ENCODE measurements at places on chromosomes 6 and 20.

DNA sequence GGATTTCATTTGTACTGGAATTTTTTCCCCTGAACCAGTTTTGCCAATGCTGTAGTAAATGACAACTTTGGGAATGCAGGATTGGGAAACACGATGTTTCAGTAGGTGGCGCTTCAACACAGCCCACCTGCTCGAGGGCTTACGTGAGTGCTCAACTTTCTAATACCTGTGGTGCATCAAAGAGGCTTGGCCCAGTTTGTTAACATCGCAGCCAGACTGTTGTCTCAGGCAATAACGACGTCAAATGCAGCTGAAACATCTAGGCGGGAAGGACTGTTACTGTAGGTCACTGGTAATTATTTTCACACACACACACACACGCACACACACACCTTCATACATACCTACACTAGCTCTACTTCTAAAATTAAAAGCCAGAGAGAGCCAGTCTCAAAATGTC lies 815.5 kb upstream of the SLC35B3 start:
- peak; percentile 33 for DNase-seq

DNA sequence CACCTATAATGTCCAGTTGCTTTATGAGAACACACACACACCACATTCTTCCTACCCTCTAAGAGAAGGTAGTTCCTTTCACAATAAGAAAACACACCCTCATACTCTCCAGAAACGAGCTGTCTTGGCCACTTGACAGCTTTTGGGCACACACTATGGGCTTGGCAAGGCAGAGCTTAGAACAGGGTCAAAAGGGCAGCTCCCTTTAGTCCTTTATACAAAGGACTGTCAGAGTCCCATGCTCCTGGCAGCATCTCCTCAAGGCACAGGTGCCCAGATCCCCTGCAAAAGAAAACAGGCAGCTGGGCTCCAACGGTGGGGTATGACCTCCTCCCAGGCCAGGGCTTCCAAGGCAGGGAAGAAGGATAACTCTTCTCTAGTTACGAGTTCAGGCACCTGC lies 4.9 kb upstream of the LYRM2 start:
- no peak for DNase-seq

- DNase-seq, result no peak
Observed at GRCh38 chr20:38229376-38230252, 30.9 kb downstream of the KIAA1755 start.

- peak; percentile 55 for DNase-seq
Observed at GRCh38 chr6:36724514-36725390, 27.1 kb downstream of the RAB44 start.

DNA sequence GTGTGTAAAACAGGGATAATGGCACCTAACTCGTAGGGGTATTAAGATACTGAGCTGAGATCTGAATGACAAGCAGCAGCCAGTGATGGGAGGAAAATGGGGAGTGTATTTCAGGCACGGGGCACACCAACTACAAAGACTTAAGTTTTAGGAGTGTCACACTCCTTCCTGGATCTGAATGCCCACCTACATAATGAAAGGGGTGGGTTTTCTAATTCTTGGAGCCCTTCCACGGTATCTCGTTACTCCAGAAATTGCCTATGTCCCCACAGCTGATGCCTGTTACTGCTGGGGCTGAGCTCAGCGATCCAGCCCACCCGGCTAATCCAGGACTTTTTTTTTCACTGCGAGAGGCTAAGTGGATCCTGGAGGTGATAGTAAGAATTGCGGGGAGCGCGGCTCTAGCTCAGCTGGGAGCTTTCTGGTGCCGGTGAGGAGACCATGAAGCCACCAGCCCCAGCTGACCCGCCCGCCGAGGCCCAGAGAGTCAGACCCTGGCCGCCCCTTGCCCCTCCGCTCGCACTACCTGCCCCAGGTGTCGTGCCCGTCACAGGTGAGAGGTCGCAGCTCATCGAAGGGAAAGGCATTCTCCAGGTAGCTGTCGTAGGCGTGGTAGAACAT lies 727 bp downstream of the EDEM2 start:
- peak; percentile 17 for DNase-seq

GRCh38 chr20:23245553-23246181 lies 104.9 kb upstream of the NXT1 start:
- DNase-seq, result peak; percentile 42

DNA sequence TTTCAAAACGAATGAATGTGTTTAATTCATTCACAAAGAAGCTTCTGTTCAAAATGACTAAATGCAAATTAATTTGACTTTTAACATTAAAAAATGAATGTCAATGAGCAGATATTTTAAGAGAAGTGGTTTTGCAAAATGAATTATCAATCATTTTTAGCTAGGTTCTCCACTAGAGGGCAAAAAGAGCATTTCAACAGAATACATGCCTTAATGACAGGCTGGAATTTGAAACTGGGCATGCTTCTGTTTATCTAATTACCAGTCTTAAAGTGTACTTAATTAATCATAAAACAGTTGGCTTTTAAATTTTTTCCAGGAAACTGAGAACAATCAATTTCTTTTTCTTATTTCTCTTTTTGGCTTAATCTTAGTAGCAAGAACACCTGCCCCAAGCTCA lies 63.8 kb upstream of the TINAG start:
- peak; percentile 28 for DNase-seq

- DNase-seq, result peak; percentile 67
Observed at GRCh38 chr20:49484180-49485140, 2.0 kb upstream of the KCNB1 start.

- peak; percentile 57 for DNase-seq
Observed at GRCh38 chr6:160455541-160456213, 107.5 kb downstream of the SLC22A3 start.

GRCh38 chr6:158161566-158162254 lies 6.4 kb downstream of the SERAC1 start:
- no peak for DNase-seq

DNA sequence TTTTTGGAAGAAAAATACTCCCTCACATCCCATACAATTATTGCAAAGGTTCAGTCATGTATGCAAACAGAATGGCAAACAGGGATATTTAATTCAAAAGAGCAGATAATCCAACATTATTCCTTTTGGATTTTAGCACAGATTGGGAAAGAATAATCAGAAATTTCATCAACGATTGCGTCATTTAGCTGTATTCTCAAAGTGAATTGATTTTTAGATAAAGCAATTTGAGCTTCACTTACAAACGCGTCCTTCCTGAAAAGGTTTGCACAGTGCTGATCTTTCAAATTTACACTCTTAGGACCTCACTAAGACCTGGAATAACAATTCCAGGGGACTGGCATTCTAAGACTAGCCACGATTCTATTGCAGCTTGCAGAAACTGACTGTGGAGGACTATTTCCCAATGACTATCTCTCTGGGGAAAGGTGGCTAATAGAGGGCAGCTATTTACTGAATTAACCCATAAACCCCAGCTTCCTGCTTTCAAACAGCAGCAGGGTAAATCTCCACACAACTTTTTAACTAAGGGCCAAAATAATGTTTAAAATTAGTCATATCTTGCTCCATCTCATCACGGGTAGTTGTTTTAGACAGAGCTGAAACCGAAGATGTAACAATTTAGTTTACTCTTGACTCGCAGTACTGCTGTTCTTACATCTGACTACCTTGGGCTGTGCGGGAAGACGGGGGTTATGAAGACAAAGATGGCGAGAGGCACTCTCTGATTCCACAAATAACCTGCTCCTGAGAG lies 131.2 kb upstream of the FAM184A start:
- no peak for DNase-seq

GRCh38 chr6:14727494-14728395 lies 518.1 kb upstream of the JARID2 start:
- no peak for DNase-seq

DNA sequence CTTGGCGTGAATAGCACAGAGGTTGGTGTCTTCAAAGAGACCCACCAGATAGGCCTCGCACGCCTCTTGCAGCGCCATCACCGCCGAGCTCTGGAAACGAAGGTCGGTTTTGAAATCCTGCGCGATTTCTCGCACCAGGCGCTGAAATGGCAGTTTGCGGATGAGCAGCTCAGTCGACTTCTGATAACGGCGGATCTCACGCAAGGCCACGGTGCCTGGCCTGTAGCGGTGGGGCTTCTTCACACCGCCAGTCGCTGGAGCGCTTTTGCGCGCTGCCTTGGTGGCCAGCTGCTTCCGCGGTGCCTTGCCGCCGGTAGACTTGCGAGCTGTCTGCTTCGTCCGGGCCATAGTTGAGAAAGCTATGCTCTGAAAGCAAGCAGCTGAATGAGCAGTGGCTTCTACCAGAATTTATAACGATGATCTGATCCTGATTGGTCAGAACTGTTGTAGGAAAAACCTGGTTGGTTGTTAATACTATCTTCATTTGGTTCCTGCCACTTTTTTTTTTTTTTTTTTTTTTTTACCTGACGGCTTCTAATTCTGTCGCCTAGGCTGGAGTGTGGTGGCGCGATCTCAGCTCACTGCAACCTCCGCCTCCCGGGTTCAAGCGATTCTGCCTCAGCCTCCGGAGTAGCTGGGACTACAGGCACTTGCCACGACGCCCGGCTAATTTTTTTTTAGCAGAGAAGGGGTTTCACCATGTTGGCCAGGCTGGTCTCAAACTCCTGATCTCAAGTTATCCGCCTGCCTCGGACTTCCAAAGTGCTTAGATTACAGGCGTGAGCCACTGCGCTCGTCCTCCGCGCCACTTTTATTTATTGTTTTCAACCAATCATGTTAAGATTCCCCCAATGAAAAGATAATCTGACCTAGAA lies 21.5 kb downstream of the OR2B2 start:
- DNase-seq, result peak; percentile 95

- DNase-seq, result no peak
Observed at GRCh38 chr20:63330940-63331339, 30.2 kb downstream of the CHRNA4 start.

DNA sequence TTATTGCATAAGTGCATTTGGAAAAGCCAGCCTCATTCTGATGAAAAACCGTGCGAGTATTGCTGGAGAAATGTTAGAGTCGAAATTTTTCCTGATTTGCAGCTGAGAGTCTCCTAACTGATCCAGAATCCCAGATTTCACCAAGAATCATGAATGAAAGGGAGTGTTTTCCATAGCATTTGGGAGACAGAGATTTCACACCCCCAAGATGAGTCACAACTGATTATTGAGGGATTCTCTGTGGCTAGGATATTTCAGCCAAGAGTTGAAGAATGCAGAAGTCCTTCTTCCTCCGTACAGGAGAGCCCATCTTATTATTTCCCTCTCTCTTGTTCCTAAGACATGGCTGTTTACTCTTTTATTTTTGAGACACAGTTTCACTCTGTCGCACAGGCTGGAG lies 82.2 kb upstream of the SALL4 start:
- DNase-seq, result peak; percentile 78

DNA sequence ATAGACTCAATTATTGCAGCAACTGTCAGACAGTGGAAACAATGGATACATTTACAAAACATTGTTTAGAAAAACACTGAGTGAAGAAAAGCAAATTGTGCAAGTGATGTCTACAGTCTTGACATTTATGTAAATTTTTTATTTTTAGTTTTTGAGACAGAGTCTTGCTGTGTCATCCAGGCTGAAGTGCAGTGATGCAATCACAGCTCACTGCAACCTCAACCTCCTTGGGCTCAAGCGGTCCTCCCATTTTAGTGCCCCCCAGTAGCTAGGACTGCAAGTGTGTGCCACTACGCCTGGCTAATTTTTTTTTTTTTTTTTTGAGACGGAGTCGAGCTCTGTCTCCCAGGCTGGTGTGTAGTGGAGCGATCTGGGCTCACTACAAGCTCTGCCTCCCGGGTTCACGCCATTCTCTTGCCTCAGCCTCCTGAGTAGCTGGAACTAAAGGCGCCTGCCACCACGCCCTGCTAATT lies 9.7 kb downstream of the CNBD2 start:
- DNase-seq, result peak; percentile 9

DNA sequence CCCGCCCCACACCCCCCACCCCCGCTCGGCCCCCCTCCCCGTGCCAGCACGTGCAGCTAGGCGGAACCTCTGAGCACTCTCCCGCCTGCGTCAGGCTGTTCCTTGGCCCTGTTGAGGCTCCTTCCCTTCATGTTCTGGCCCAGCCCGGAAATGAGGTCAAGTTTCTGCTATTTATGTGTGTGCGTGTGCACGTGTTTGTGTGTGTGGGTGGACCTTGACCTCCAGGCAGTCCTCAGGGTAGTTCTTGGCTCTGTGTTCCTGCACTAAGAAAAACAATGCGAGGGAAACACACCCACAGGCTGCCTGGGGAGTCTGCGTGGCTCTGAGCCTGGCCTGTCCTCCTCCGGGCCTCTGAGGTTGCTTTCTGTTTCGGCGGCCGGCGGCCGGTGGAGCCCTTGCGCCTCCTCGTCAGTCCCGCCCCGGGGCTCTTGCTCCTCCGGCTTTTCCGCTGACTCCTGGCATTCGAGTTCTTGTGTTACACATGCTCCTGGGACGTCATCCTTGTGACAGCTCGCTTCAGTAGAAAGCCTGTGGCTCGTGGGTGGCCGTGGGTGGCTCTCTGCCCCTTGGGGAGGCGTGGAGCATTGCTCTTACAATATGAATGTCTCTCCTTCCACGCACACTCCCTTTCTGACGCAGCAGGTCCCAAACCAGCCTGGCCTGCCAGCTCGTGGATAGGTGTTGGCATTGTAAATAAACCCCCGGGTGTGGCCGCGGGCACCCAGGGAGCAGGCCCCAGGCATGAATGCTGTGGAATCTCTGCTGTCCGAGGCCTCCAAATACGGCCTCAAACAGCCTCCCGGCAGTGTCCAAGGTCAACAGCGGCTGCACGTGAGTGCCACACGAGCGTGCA lies 10.0 kb downstream of the SLCO4A1 start:
- DNase-seq, result peak; percentile 82

DNA sequence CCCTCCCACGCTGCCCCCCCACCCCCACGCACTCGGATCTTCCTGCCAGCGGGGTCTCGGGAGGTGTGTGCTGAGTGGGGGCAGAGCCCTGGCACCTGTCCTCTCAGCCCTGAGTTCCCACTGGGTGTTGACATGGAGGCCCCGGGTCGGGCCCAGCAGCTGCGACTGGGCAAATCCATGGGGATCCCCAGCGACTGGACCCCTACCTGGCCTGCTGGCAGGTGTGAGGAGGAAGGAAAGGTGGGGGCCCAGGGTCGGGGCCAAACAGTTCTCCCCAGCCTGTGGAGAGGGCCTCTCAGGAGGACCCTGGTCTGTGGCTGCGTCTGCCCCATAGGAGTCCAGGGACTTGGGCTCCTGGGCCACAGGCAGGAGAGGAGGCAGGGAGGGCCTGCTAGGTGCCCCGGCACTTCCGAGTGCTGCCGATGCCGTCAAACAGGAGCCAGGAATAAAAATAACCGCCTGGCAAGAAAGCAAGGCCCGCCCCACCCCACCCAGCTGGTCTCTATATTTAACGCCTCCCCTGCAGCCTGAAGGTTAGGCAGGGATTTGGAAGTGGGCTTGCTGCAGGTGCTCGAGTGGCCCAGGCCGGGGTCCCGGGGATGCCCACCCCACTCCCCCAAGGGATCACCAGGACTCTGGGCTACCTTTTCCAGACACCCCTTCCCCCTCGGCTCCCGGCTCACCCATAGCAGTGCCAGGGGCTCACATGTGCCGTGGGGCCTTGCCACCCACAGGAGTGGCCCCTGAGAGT lies 1.4 kb upstream of the EEF1A2 start:
- DNase-seq, result no peak
